ENCODE measurements at places on chromosomes 3 and 15.

GRCh38 chr3:173502983-173503568 lies 105.5 kb downstream of the NLGN1 start:
- DNase-seq = no peak

DNA sequence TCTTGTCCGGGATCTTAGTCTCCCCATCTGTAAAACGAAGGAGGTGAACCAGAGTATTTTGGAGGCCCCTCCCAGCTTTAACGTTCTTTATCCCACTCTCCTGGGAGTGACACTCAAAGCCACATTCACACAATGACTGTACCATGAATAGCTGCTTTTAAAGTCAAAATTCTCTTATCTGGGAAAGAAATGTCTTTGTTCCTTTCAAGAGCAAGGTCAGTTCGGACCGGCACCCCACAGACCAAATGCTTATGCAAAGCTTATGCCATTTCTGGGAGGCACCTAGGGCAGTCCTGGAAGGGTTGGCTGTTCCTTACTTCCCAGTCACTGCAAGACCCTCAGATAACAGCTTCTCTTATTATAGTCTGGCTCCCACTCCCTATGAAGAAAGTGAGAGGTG lies 53.5 kb upstream of the WNT5A start:
- no peak for DNase-seq

DNA sequence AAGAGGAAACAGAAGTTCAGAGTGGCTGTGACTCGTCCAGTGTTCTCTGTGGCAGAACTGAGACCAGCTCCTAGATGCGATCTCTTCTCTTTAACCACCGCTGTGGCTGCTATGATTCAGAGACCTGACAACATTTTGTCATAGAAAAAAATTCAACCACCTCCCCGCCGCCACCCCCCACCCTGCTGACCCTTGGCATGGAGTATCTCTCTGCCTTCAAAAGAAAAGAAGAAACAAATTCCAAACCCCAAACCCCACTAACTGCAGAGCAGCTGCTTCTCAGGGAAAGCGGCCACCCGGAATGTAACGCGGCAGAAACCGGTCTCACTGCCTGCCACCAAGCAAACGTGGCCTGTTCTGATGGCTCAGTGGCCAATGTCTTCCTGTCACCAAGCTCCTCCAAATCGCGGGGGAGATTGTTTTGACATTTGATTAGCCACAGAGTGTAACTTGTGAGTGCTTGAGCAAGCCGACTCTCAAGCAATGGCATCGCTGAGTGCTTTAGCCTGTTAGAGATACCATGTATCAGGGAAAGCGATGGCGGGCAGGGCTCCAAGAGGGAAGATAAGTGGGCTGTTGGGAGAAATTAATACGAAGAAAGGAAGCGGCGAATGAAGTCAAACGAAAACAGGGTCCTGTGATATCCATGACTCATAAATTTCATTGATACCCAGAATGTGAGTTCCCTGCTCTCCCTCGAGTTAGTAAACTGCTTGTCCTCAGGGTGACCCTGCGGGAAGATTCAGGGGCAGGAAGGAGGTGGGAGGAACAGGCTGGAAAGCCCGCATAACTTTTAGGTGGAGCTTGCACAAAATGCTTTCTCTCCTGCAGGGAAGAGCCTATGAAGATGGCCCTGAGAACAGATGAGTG lies 44.8 kb upstream of the TLE3 start:
- peak; percentile 71 for DNase-seq

DNA sequence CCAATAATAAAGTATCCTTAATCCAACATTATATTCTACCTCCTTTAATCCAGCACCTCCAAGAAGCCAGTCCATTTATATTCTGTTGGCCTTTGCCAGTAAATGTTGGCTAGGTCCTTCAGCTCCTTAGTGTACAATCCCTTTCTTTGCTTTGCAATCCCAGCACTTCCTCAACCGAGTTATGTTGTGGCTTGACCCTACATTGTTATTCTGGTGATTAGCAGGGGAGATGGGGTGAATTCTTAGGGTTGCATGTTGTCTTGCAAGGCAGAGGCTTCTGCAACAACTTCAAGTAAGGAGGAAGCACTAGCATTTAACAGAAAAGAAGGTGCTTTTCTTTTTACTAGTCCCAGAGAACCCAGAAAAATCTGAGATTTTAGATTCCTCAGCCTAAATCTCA lies 127.2 kb downstream of the CD47 start:
- no peak for DNase-seq

Data from stimulated activated naive CD8-positive, alpha-beta T cell treated with anti-CD3 and anti-CD28 coated beads, Interleukin-15, amount 100 ng/mL, for 72 hours (primary cell).